ENCODE measurements at places on chromosomes 11 and 22.

GRCh38 chr11:79080551-79080950 lies 360.3 kb downstream of the TENM4 start:
- no peak for DNase-seq

DNA sequence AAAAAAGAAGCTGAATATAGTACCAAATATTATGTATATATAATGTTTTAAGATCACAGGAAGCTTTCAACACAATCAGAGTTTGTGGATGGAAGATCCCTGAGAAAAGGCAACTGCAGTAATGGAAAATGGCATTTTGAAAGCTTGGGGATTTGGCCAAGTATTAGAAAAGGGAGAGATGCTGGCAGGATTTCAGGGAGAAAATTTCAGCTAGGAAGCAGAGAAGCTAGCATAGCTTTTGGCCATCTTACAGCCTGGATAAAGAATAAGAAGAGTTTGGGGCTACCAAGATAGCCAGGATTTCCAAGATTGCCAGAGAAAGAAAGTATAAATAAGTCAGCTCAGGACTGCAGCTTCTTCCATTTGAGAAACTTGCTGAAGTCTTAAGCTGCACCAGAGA lies 440.8 kb upstream of the LUZP2 start:
- DNase-seq: no peak

- no peak for DNase-seq
Observed at GRCh38 chr22:17477391-17477833, 85.9 kb upstream of the SLC25A18 start.

DNA sequence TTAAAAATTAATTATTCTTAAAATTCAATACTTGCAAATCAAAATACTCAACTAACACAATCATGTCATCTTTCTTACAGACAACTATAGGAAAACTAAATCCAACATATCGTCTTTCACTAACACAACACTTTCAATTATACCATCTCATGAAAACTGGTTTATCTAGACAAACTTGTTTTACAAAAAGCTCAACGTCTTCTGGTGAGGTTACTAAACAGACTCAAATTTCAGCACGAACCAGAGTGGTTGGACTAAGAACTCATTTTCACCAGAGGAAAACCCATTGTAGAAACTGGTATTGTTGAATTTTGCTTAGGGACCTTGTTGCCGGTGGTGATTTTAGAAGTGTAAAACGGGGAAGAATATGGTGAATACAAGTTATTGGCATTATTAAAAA lies 52.2 kb downstream of the NUP98 start:
- DNase-seq: no peak

- no peak for DNase-seq
Observed at GRCh38 chr11:113262594-113262993, 51.8 kb upstream of the TTC12 start.

DNA sequence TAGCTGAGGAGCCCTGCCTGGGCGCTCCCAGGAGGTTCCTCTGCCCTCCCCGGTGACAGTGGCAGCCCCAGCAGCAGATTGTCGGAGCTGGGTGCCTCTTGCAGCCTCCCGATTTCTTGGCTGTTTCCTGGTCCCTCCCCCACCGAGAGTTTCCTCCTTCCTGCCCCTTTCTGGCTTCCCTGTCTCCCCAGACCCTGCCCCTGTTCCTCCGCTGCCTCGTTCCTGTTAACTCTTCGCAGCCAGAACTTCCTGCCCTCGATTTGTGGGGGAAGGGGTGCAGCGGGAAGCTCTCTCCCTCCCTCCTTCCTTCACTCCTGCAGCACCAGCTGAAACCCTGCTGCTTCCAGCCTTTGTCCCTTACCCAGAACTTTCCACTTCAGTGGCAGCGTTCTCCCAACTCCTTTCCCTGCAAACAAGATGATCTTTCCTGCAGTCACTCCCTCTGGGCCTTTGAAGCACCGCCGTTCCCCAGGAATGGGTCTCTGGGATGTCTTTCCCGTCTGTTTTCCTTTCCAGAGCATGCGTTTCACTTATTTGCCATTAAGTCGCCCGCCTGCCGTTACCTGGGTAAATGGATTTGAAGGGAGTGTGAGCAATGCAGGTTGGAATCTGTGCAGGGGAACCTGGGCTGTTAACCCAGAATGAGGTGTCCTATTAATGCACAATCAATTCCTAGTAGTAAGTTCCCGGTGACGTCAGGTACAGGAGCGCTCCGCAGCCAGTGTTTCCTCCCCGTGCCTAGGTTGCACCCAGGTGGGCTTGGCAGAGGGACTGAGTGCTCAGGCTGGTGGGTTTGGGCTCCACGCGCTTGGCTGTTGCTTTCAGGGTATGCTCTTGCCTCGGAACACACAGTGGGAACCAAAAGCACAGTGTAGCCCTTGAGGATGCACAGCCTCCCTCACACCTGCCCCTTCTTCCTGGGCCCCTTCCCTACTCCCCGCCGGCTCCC lies 4.3 kb downstream of the GRK2 start:
- no peak for DNase-seq

DNA sequence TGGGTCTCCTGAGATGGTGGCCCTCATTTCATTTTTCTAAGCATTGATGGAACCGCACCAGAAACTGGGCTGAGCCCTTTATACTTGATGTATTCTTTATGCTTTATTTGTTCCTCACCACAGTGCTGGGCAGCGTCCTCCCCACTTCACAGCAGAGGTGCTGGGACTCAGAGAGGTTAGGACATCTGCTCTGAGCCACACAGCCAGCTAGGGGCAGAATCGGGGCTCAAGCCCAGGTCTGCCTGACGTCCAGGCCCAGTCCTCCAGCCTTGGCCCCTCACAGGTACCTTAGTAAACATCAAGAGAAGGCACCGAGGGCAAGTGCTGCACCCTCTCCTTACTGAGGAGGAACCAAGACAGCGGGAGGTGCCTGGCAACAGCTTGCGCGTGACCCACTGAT lies 20.2 kb upstream of the SHISAL1 start:
- no peak for DNase-seq

DNA sequence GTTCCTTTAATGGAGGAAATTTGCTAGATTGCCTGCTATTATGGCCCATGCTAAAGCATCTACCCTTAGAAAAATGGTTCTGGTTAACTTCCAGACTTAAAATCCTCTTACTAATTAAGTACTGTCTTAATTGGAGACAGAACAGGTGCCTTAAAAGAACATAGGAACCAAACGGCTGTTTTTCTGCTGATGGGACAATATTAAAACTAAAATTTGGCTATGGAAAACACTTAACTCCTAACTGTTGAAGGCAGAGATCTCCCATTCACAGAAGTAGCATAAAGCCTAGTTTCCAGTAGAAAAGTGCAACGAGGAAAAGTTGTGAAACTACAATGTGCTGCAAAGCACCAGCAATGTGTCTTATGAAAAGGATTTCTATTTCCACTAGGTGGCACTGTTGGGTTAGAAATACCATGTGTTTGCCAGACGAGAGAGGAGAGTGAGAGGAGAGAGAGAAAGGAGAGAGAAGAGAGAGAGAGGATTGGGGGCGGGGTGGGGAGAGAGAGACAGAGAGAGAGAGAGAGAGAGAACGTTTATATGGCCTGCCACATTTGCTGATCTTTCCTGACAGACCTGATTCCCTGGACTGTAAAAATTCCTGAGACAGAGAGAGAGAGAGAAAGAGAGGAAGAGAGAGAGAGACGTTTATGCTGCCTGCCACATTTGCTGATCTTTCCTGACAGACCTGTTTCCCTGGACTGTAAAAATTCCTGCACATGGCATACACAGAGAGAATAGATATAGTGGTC lies 51.5 kb downstream of the FAM181B start:
- DNase-seq: no peak

DNA sequence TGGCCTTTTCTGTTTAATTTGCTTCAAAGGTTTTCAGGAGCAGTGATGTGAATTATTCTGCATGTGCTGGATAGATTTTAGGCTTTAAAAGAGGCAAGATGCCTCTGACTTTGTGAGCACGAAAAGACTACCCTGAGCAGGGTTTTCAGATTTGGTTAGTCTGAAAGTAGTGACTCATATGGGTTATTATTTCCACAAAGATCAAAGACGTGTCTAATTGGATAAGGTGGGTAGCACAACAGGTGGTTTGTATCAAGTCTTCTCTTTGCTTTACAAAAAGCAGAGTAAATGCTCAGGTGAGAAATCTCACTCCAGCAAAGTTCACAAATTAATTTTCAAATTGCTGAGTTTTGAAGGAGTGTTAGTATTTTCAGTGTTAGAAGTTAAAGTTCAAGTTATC lies 37.6 kb upstream of the DBX1 start:
- DNase-seq: no peak

- no peak for DNase-seq
Observed at GRCh38 chr11:73287400-73288101, 15.4 kb downstream of the P2RY6 start.

GRCh38 chr11:925158-925495 lies 543 bp upstream of the AP2A2 start:
- no peak for DNase-seq

GRCh38 chr11:66868726-66869566 lies 12.1 kb downstream of the LRFN4 start:
- peak; percentile 64 for DNase-seq

- no peak for DNase-seq
Observed at GRCh38 chr11:2193099-2193887, 21.7 kb upstream of the TH start.

DNA sequence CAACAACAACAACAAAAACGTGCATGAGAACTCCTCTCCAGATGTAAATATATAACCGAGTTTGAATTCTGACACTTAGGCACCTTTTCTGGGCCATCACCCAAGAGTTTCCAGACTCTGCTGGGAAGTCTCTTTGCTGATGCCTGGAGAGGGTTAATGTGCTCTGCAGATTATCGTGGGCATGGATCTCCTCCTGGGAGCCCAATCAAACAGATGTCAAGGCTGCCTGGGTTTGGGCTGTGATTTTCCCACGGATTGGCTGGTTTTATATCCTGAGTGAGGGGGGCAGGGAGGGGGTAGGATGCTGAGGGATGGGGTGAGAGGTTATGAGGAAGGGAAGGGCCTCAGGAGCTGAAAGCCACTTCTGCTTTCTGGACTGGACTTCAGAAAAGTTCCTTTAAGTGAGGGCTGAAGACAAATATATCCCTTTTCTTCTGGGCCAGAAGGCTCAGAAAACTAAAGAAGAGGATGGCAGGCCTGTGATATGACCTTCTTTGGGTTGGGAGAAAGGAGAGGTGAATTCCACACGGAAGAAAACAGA lies 4.2 kb downstream of the ELF5 start:
- DNase-seq: no peak

DNA sequence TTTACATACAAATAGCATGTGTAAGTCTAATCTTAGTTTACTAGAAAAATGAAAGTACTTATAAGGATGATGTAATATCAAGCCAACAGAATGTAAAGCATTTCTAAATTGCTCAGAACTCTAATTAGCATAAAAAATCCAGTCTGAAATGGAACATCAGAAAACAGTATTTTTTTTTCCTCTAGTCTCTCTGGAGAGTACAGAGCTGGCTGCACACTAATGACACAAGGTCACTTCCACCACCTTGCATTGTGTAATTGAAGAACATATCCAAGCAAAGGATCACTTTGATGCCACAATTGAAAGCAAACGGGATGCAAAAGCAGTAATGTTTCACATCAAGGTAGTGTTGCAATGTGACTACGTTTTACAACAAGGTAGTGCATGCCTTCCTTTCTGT lies 548.0 kb upstream of the LUZP2 start:
- DNase-seq: no peak

- no peak for DNase-seq
Observed at GRCh38 chr22:38869663-38870062, 2.4 kb downstream of the CBX6 start.

- no peak for DNase-seq
Observed at GRCh38 chr11:24754406-24754805, 257.6 kb downstream of the LUZP2 start.

DNA sequence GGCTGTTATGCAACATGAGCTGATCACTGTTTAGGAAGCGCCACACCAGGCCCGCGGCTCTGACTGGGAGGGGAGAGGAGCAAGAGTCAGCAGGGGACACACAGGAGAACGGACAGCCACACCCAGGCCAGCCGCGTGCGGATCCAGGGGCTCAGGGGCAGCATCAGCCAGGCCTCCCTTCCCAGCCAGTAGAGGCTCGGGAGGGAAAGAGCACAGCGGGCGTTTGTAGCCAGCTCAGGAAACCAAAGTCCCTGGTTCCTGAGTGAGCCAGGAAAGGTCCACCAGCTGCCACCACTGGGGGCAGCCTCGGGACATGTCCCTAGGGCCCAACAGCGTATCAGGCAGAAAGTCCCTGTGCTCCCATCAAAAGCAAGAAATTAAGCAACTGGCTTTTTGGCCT lies 71.8 kb upstream of the PITPNB start:
- no peak for DNase-seq

DNA sequence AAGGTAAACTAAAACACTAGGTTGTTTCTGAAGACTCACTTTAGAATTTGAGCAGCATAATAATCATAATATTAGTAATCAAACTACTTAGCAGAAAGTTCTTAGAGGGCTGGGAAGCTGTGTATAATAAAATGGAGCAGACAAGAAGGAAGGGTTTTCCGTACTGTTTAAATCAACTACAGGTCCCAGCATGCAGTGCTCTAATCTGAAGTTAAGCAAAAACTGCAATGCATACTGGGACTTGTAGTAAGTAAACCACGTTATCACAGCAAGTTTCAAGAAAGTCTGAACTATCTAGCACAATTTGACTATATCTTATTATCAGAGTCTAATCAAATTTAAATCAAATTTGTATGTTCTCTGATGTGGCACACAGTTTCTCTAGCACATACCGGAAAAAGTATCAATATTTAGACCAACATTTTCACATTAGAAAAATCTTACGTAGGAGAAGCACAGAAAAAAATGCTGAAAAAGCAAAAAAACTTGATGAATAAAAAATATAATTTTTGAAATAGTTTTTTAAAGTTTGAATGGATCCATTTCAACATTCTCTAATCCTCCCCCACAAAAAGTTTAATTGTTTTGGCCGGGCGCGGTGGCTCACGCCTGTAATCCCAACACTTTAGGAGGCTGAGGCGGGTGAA lies 8.2 kb downstream of the PHF21A start:
- DNase-seq: peak; percentile 40

DNA sequence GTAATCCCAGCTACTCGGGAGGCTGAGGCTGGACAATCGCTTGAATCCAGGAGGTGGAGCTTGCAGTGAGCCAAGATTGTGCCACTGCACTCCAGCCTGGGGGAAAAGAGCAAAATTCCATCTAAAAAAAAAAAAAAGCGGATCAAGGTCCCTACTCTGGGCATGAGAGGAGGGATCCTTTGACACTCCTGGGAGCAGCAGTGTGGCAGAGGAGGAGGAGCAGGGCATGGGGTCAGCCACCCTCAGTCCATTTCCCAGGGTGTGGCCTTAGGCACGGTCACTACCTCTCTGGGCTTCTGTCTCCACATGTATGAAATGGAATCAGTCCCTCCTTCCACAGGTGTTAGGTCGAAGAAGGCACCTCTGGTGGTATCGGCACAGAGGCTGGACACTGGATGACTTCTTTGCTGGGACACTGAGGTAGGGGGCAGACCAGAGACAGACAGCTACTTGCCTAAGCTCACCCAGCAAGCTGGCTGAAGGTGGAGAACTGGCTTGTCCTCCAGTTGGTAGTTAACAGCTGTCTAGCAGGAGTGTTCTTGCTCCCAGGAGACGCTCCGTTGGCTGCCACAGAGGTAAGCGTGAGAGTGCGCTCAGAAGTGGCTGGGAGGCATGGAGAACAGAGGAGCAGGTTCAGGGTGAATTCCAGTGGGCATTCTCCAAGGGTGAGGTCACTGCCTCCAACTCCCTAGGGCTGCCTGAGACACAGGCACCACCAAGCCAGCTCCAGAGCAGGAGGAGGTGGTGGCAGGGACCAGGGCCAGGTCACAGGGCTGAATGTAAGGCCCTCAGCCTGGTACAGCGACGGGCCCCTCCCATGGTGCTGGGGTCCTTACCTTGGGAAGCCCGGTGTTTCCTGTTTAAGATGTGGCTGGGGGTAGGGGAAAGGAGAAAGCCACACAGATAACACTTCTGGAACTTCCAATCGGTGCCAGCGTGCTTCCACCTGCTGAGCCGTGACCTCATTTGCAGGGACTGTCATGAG lies 19.5 kb downstream of the TXN2 start:
- DNase-seq: no peak

- no peak for DNase-seq
Observed at GRCh38 chr11:74932797-74933196, 16.1 kb downstream of the XRRA1 start.
